ENCODE measurements at places on chromosomes 12 and 14.

GRCh38 chr12:11753150-11753499 lies 103.7 kb downstream of the ETV6 start:
- no peak for DNase-seq

- DNase-seq: no peak
These were observed 42.1 kb downstream of the SEC23A start for GRCh38 chr14:39060818-39061437.

- DNase-seq: no peak
These were observed 17.3 kb upstream of the RIMKLB start for GRCh38 chr12:8680533-8680932.

GRCh38 chr12:93812626-93813025 lies 135.5 kb downstream of the CRADD start:
- DNase-seq: no peak

- no peak for DNase-seq
These were observed 34.1 kb downstream of the TMCC3 start for GRCh38 chr12:94616203-94616729.

- no peak for DNase-seq
These were observed 556.9 kb downstream of the SLC16A7 start for GRCh38 chr12:60152756-60153155.

DNA sequence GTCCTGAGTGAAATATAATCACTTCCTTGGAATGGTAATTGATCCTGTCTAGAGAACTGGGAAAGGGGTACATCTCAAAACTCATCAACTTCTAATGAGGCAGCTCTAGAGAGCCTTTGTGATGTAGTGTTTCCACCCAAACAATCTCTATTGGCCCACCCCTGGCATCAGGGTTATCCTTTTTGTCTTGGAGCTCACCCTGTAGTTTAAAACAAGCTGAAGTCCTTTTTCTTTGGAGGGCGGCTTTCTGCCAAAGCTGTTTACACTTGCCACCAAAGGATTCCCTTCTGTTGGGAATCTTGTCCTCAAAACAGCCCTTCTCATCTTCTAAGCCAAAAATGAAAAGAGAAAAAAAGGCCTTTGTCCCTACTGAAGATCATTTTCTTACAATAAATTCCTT lies 60.6 kb upstream of the GTF2A1 start:
- no peak for DNase-seq

DNA sequence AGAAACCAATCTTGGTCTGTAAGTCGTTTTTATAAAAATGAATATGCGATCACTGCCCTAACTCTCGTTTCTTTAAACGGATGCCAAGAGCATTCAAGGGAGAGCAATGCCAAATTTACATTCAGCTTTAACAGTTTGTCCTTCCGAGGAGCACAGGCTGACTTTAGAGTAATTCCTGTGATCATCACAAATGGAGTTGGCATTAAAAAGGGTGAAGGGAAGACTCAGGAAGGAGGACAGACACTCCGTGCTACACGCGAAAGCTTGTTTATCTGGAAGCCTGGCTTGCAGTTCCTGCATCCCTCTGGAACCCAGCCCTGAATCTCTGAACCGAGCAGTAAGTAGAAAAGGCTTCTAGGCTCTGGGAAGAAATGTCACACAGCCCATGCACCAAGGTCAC lies 78.4 kb downstream of the PAPOLA start:
- DNase-seq: no peak

DNA sequence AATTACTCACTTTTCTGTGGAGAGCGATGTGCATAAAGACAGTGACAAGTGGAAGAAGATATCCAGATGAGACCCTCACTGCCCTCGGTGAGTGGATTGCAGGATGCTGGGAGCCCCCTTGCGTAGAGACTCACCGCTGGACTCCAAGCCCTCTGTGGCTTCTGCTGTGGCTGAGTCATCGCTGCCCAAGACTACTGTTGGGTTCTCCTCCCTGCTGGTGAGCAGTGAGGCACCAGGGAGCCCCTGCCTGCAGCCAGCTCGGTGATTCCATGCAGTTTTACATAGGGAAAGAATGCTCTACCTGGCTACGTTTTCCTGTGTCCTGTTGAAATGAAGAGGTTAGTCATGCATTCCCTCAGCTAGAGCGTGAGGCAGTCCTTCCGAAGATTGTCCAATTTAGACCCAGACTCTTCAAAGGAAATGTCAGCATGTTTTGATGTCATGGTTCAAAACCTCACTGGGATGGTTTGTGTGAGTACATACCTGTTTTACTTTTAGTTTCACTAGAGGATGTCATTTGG lies 28.2 kb downstream of the TRAF3 start:
- DNase-seq: no peak

GRCh38 chr14:105889666-105890473 lies 363.5 kb downstream of the TMEM121 start:
- DNase-seq: no peak

- no peak for DNase-seq
These were observed 501.7 kb downstream of the DIO2 start for GRCh38 chr14:79709573-79709972.

GRCh38 chr14:50954811-50955372 lies 10.6 kb upstream of the PYGL start:
- no peak for DNase-seq

GRCh38 chr14:101191101-101191720 lies 287.7 kb upstream of the RTL1 start:
- DNase-seq: no peak

DNA sequence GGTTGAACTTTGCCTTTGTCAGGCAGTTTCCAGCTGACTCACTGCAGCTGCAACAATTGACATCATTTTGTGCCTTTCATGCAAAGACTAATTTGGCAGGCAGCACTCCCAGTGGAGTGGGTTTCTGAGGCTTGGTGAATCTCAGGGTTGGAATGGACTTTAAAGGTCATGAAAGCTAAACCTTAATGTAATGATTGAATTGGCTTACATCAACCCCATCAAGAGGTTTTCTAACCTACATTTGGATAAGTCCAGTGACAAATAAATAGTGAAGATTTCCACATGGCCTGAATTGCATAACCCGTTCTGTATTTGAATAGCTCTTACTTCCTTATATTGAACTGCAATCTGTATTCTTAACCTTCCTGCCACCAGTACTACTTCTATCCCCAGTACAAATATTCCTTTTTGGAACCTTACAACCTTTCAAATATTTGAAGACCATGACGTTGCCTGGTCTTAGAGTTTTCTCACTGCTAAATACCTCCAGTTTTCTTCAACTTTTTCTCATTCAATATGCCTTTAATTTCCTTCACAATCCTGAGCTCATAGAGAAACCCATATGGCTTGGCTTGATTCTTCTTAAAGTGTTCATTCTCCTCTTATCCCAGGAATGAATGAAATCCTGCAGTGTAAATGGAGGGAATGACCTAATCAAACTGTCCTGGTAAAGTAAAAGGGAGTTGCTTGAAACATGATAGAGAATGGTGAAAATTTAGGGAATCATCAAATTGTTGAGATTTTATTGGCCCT lies 168.1 kb upstream of the NOVA1 start:
- DNase-seq: no peak

- no peak for DNase-seq
These were observed 265.6 kb upstream of the FAR2 start for GRCh38 chr12:28883406-28883997.

DNA sequence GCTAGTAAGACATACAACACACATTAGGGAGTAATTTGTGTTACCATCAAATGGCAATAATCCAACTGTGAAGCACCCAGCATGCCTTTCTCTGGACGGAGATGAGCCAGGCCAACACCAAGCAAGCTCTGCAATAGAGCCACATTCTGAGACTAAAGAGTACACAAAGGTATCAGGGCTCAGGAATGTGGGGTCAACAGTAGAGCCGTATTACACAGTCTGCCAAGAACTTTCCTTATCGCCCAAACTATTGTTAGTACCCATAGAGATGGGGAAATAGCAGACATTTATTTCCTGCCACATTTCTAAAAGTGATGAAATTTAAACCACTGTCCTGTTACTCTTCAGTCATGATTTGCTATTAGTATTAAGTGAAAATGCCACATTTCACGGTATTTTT lies 113.7 kb downstream of the BMP4 start:
- DNase-seq: no peak

GRCh38 chr14:59454139-59454538 lies 11.0 kb downstream of the GPR135 start:
- no peak for DNase-seq

GRCh38 chr12:12683725-12684124 lies 12.3 kb downstream of the GPR19 start:
- no peak for DNase-seq

DNA sequence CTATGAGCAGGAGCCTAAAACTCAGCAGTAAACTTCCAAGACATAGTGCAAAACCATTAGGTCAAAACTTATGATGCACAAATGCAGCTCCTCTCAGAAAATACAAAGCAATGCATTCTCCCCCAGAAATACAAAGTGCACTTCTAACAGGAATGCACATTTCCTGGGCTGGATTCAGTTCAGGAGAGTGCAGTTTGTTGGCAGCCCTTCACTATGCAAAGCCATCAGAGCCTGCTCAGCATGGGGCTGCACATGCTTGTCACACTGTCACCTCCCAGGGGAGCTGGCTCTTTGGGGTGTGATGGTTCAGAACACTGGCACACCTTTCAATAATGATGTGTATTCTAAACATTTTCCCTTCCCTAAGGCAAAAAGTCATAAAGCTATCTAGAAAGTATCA lies 110.4 kb downstream of the KCNK10 start:
- DNase-seq: no peak

DNA sequence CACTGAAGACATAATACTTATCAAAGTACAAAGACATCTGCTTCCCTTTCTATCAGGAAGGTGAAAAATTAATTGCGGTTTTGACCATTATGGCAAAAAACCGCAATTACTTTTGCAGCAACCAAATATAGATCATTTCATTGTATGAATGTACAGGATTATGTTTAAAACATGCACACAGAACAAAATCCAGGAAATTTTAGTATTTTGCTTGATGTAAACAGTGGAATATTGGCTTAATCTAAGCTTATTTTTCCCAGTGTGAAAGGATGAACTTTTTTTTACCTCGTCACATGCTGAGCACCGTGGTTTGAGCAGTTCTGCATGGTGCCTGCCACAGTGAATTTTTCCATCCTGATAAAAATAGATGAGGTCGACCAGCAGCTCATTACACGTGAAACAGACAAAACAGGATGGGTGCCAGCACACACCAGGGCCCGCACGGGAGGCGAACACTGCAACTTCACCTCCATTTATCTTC lies 121.2 kb downstream of the PRICKLE1 start:
- no peak for DNase-seq

DNA sequence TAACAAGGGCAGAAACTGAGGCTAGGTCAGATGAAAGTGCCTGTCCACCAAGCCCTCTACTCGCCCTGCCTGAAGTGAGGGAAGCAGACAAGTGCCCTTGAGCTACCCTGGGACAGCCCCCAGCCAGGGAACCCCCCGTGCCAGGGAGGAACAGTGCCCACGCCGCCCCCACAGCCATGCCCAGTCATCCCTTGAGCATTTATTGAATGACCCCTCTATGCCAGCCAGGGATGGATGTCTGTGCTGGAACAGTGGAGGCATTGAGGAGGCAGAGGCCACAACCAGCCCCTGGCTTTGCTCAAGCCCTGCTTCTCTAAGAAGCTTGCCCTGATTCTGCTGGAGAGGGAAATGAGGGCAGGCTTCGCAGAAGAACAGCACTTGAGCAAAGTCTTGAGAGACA lies 3.7 kb upstream of the AQP6 start:
- DNase-seq: no peak

DNA sequence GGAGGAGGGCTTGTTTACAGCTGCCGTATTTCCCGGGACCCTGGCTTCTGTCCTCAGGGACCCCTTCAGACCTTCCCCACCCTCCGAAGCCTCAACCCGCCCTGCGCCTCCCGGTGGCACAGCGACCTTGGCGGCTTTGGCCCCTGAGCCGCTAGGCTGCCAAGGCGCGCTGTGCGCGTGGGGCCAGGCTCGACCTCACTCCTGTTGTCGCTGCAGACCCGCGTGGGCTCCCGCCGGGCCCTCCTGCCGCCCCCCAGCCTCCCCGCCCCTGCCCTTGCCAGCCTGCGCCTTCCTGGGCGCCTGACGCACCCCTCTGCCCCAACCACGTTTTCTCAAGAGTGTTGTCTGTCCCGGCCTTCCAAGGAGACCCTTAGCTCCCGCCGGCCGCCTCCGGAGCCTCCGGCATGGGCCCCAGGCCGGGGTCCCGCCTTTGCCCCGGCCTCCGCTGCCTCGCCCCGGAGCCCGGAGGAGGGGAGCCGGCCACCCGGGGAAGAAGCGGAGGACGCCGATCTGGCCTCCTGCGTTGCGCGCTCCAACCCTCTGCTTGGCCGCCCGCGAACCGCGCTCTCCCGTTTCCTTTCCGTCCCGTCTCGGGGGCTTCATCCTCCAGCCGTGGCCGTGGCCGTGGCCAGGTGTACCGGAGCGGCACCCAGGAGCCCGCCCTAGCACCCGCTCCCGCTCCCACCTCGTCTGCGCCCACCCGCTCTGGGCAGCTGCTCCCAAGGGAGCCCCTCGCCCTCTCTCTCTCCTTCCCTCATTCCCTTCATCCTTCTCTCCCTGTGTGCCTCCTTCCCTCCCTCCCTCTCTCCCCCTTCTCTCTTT lies 19.9 kb downstream of the PPP2R5C start:
- no peak for DNase-seq

GRCh38 chr12:62642486-62642885 lies 175.9 kb downstream of the MON2 start:
- DNase-seq: no peak
